LNCaP clone FGC (cell line): ENCODE measurements at places on chromosomes 1 and 21.
A peak's percentile ranks its signal among the peaks of the same experiment; 100 is the strongest.

- DNase-seq: no peak
Measured at GRCh38 chr1:85708829-85709227, 595 bp upstream of the ZNHIT6 start.

- no peak for DNase-seq
Measured at GRCh38 chr1:33256221-33256470, 146 bp upstream of the ZNF362 start.

- no peak for DNase-seq
Measured at GRCh38 chr1:34761176-34761761, 1.7 kb downstream of the GJB4 start.

- no peak for DNase-seq
Measured at GRCh38 chr1:231628207-231628876, 1.8 kb downstream of the DISC1 start.

DNA sequence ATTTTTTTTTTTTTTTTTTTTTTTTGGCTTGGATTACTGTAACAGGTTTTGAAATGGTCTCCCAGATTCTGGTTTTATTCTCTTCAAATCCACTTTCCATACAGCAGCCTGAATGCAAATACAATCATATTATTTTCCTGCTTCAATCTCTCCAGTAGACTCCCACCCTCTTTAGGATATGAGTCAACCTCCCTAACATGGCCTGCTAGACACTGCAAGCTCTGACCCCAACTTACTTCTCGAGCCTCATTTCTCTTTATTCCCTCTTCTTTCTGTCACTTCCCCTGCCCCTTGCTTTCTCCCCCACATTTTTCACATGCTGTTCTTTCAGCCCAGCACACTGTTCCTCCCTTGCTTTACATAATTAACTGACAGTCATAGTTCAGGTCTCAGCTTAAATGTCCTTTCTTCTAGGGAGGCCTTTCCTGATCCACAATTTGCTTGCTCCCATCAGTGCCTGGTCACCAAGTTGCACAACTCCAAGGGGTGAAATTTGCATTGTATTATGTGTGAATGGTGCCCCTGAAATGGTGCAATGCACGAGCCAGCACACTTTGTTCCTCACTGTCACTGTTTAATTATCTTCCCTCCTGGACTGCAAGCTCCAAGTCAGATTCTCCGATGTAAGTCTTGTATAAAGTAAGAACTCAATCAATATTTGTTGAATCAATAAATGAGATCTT lies 22.1 kb upstream of the IL19 start:
- no peak for DNase-seq

- no peak for DNase-seq
Measured at GRCh38 chr1:53547231-53547790, 88.1 kb downstream of the DMRTB1 start.

DNA sequence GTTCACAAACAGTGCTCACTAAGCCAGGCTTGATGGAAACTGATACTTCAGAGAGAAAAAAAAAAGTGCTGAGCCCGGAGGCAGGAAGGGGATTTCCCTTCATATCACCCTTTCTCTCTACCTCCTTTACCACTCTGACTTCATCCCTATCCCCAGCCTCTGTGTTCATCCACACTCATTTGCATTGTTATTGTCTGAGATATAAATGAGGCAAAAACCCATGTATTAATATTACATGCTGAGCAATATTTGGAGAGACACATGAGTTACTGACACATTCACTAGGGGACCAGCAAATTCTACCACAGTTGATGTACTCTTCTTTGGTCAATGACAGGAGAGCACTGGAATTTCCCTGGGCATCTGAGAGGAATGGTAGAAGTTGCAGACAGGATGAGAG lies 175.8 kb downstream of the TNFSF18 start:
- no peak for DNase-seq

DNA sequence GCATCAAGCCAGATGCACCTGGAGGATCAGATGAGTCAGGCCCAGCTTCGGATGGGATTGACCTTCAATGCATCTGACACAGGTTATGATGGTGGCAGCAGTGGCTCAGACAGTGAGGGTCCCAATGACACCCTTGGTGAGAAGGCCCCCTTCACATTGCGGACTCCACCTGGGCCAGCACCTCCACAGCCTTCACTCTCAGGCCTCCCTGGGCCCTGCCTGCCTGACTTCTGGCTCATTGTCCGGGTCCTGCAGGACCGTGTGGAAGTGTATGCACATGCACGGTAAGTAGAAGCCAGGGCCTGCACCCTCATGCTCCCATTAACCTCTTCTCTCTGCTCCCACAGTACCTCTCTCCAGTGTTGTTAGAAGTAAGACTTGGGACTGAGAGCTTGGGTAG lies 20.8 kb downstream of the HYI start:
- no peak for DNase-seq

DNA sequence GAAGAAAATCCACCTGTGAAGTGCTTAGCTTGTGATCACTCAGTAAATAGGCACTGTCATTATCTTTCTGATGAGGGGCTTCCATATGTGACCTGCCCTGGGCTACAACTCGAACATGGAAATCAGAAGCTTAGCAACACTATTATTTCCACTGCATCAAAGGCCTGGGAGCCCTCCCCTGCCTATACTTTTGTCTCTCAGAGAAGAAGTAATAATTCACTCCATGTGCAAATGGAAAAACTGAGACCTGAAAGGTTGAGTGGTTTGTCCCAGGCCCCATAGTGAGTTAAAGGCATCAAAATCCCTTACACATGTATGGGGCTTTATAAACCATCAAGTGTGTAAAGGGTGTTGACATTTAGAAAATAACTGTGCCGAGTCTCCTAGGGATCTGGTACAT lies 20.9 kb downstream of the SOX13 start:
- DNase-seq: no peak

- no peak for DNase-seq
Measured at GRCh38 chr1:41670217-41670957, 185.9 kb upstream of the EDN2 start.

DNA sequence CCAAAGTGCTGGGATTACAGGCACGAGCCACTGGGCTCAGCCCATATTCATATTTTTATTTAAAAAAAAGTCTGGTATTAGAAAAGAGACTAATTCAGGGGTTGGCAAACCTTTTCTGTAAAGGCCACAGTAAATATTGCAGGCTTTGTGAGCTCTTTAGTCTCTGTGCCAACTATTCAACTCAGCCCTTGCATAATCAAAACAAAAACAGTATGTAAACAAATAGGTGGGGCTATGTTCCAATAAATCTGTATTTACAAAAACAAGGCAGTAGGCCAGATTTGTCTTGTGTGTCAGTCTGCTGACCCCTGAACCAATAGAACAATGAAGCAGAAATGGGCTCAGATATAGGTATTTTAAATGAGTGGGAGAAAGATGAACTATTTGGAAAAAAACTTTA lies 49.3 kb downstream of the CDC42BPA start:
- peak; percentile 76 for DNase-seq

GRCh38 chr1:225689882-225690459 lies 37.0 kb upstream of the ENAH start:
- no peak for DNase-seq

GRCh38 chr1:53134042-53134485 lies 8.4 kb downstream of the SLC1A7 start:
- no peak for DNase-seq

DNA sequence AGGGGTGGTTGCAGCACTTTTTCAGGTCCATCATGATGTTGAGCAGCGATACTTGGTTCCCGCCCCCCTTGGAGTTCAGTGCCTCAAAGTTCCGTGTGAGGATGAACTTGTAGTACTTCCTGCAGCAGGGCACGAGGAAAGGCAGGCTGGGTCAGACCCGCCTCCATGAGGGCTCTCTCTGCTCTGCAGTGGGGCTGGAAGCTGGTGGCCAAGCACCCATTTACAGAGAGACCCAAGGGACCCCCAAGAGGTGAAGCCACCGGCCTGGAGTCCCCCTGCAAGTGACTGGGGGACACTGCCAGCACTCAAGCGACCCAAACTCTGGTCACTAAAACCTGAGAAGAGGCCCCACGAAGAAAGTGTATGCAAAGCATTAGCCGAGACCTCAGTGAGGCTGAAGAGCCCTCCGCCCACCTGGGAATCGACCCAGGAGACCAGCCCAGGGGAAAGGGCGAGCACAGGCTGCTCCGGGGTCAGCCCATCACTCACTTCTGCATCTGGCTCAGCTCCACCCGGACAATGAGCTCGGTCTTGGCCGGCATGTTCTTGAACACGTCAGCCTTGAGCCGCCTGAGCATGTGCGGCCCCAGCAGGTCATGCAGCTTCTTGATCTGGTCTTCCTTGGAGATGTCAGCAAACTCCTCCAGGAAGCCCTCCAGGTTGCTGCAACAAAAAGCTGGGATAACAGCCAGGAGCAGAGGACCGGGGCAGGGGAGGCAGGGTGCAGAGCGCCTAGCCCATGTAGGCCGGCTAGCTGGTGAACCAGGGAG lies 45.2 kb downstream of the CHD5 start:
- no peak for DNase-seq

DNA sequence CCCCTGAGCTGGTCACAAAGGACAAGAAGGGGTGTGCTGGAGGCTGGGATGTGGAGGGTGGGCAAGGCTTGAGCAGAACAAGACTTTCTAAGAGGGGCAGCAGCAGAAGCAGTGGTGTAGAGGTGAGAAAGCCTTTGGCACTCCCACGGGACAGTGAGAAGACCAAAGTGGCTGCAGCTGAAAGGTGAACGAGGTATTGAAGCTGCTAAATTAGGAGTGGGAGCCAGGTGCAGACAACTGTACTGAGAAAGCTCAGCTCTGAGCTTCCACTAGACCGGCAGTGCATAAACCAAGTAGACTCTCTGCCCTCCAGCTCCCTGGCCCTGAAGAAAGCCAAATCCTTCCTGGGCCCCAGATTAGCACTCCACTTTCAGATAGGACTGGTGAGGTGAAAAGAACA lies 93.0 kb downstream of the VWA5B1 start:
- no peak for DNase-seq

DNA sequence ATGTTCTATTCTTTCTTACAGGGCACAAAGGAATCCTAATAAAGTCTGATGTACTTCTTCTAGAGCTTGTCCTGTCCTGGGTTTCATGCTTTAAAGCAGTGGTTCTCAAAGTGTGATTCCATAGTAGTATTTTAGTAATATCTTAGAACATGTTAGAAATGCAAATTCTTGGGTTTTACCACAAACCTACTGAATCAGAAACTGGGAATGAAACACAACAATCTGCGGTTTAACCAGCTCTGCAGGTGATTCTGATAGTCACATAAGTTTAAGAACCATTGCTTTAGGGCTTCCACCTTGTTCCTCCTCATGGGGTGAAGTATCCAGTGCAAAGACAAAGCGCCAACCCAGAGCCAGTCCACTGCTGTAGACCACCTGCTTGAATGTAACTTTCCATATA lies 41.1 kb downstream of the NGF start:
- DNase-seq: no peak

DNA sequence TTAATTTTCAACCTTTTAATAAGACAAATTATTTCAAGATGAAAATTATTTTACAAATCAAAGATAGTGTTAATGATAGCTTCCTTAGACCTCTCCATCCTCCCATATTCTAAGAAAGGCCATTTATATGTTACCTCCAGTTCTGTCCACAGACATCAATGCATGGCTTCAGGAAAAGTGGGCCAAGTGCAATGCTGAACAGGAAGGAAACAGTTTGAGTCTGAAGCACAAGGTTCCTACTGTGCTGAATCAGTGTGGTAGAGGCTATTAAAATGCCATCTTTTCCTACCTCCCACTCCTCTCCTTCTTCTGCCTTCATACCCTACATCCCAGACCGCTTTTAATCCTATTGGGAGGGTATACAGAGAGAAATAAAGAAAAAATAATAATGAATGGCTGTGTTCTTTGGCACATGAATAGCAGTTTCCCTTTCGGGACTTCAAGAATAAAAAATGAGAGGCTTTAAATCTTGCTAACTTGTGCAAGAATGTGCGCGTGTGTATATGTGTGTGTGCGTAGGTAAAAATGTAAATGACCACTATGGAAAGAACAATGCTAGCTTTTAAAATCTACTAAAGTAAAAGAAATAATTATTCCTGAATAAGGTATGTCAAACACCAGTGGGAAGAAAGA lies 62.6 kb upstream of the C1orf105 start:
- no peak for DNase-seq

DNA sequence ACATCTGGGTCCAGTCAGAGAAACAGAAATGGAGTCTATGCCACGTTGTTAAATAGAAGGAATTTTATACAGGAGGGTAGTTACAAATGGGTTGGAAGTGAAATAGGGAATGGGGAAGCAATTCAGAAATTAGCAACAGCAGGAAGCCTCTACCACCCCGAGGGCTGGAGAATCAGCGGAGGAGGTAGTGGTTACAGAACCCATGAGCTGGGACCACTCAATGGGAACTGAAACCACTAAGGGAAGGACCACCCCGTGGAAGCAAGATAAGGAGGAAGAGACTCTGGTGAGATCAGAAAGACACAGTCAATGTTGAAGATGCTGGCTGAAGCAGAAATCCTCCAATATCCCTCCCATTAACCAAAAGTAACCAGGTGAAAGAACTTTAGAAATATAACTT lies 15.5 kb upstream of the MAST2 start:
- DNase-seq: no peak

DNA sequence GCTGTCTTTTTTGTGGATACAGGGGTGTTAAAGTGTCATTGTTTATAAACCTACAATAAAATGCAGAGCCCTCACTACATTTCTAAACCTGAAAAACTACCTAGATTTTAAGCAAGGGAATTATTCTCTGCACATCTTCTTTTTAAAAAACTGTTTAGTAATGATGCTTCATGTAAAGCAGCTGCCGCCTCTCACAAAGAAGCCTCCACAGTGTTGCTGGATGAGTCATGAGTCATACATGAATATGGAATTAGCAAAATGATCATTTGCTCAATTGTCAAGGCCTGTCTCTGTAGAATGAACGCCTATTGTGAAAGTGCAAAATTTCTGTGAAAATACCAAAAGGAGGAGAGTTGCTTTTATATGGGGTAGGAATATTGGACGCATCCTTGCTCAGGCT lies 259.5 kb upstream of the CHRM3 start:
- DNase-seq: no peak

DNA sequence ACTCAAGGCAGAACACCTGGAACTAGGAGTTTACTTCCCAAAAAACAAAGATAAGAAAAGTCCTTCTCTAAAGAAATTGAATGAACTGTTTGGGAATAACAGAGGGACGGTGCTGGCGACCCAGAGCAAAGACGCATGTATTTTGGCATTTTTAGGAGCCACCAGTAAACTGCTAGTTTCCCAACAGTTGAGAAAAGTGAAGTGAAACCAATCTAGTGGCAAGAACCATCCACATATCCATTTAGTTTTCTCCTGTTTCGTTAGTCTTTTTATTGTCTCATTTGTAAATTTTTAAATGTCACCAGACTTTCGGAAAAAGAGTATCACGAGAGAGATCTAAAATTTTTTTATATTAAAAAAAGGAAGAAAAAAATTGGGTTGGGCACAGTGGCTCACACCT lies 30.2 kb downstream of the ODF2L start:
- no peak for DNase-seq

- DNase-seq: no peak
Measured at GRCh38 chr1:110387048-110387754, 3.6 kb downstream of the SLC16A4 start.
